Nephron progenitor cell (in vitro differentiated cells): ENCODE measurements at places on chromosomes 12 and 14.
A peak's percentile ranks its signal among the peaks of the same experiment; 100 is the strongest.

DNA sequence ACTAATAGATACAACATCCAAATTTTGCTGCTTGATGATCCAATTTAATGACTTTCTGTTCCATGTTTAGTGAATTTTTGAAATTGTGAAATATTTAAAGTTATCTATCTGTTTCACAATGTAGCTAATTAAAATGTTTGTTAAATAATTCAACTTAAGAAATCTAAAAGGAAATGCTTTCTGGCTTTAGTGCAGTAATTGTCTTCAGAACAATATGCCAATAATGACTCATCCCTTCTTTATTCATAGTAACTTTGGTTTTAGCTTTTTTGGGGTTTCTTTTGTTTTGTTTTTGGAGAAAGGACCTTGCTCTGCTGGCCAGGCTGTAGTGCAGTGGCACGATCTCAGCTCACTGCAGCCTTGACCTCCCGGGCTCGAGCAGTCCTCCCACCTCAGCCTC, 479.2 kb upstream of the RGS6 start:
- DNase-seq: no peak

DNA sequence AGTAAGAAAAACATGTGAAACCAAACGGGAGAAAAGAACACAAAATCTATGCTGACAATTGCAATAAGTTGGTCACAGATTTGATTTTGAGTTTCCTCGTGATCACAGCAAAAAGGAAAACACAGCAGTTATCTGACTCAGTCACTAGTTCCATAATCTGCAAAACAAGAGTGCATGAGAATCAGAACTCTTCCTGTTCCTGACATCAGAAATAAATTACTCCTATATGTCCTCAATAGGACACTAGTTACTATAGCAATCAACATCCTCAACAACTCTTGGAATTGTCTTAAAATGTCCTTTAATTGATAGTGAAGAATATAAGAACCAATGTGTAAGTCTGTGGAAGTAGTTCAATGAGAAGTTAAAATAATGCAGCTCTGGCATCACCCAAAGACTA, 268.0 kb upstream of the NOS1 start:
- DNase-seq: no peak

DNA sequence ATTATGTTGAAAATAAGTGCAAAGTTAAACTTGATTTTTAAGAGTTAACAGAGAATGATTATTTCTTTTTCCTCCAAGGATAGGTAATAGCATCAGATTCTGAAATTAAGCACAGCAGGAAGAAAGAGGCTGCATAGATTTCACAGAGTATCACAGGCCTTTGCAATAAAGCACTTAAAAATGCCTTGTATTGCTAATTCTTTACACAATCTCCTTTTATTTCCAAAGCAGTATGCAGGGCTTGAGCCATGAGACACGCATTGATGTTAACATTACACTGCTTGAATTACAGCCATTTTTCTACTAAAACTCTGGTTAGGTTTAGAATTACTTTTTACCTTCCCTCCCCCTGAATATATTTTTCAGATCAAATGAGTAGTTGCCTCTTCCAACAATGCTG, 398.3 kb downstream of the BCAT1 start:
- no peak for DNase-seq

DNA sequence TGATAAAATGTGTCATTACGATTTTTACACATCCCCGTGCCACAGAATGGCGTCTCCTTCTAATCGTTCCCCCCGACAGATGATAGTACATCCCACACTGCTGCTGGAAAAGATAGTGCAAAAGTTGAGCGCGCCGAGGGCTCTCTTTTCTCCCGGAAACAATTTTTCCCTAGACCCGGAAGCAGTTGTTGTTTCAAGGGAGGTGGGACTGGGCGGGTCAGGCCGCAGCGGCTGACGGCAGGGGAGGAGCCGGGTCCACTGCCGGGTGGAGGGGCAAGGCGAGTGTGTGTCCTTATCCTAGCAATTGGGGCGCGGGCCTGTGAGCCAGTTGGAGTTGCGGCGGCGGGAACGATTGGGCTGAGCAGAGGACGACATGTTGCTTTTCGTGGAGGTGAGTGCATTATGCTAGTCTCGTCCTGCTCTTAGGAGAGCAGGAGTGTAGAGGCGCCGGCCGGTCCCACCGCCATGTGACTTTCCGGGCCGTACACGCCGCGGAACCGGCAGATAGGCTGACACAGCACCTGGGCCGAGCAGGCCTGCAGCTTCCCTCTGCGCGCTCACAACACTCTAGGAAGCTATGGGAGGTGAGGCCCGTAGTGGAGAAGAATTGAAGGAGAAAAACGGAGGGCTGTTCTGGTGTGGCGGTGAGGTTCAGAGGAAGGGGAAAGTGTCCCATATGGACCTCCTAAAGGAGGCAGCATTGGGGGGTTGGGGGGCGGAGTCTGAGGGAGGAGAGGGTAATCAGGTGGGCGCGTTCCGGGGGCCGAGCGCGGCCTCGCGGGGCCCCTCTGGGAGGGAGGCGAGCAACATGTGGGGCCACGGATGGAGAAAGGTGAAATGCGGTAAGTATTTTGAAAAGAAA, at the start of gene LARP4:
LARP4 (plus strand) TSS at position 248 of the 862 bp plus-strand sequence; CDS start at position 374, 126 bp downstream.
- DNase-seq: peak; percentile 89

- DNase-seq: no peak
These were observed 74.9 kb downstream of the NOVA1 start for GRCh38 chr14:26522967-26523366.

DNA sequence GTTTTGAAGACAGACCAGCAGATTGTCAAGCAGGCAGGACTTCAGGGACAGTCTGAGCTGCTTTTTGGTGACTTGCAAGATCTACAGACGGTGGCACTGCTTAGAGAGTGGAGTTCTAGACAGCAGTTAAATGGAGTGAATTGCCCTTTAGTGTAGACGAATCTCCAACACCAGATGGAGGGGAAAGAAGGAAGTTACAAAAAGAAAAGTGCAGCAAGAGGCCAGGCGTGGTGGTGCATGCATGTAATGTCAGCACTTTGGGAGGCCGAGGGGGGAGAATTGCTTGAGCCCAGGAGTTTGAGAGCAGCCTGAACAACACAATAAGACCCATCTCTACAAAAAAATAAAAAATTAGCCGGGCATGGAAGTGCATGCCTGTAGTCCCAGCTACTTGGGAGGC, 8.4 kb upstream of the HHIPL1 start:
- no peak for DNase-seq

- DNase-seq: no peak
These were observed 11.5 kb downstream of the SLC8A3 start for GRCh38 chr14:70177081-70177800.

GRCh38 chr12:5521456-5522325, 89.8 kb downstream of the NTF3 start:
- no peak for DNase-seq

GRCh38 chr14:93112891-93113677, 2.6 kb downstream of the ITPK1 start:
- peak; percentile 84 for DNase-seq

DNA sequence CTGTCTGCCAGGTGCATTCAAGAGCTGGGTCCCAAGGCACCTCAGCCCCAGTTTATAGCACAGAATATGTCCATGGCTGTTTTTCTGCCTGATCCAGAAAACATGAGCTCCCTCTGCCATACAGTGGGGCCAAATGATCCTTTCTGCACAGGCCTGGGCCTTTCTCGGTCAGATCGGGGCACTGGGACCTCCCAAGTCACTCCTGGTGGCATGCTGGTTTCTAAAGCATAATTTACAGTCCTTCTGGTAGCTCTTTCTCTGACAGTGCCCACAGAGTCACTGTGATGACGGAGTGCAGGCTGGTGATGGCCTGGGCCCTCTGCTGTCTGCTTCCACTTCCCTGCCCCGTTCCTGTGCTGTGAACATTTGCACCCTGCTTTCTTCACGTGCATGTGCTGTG, 99.2 kb downstream of the ADGRD1 start:
- DNase-seq: no peak

GRCh38 chr12:62586850-62587249, 120.2 kb downstream of the MON2 start:
- DNase-seq: no peak

DNA sequence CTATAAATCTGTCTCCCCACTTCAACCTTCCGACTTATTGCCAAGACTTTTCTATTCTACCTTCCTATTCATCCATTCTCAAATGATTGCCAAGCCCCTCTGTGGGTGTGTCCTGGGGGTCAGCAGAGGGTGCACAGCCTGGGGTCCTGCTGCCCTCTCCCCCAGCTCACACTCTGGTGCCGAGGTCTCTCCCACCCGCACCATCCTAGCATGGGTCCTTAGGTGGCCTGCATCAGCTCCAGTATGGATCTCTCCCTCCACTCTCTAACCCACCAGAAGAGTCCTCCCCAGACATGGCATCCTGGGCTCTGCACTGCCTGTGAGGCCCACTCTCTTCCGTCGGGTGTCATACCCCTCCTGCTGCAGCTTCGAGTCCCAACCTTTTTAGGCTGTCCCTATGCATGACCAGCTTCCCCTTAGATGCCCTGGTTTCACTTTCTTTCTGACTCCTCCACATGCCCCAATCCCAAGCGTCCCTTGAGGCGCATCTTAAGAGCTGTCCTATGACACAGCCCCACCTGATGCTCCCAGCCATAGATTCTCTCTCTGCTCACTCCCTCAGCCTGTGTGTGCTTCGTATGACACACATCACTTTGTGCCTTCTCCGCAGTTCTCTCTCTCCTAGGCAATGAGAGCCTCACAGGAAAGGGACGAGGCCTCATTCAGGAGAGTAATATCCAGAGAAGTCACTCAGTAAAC, 43.9 kb downstream of the GIT2 start:
- no peak for DNase-seq

DNA sequence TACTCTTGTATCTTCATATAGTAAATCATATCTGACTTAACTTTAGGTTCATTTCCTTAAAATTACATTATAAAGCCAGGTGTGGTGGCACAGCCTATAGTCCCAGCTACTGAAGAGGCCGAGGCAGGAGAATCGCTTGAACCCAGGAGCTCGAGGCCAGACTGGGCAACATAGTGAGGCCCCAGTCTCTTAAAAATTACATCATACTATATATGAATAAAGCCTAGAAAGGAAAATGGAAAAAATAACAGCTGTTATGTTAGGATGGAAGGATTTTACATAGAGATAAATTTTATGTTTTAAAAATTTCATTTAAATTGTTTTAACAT, 4.2 kb downstream of the HECTD1 start:
- no peak for DNase-seq

DNA sequence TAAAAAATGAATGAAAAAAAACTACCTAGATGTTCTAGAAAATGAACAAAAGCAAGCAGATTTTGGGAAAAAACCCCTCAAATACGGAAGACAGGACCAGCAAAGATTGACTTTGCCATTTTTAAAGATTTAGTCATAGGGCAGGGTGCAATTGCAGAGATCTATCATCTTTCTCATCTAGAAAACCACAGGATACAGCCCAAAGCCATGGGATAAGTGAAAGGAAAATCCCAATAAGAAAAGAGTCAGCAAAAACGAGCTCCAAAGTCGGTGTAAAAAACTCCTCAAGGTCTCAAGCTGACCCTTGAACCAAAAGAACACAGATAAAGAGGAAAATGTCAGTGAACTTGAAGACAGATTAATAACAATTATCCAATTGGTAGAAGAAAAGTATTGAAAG, 28.0 kb downstream of the CEP290 start:
- no peak for DNase-seq

DNA sequence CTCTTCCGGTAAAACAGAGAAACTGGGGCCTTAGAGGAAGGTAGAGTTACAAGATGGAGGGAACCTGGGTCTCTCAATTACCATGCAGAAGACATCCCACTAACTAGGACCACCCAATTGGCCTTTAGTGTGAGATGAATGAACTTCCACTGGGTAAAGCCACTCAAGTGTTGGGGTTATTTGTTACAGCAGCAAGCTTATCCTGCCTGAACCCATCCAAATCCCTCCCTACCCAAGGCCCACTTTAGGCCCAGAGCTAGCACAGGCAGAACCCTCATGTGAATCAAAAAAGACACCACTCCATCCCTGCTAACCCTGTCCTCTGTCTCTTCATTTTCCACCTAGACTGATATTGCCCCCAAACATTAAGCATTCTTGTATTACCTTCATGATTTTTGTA, 746.7 kb upstream of the TBX3 start:
- no peak for DNase-seq

DNA sequence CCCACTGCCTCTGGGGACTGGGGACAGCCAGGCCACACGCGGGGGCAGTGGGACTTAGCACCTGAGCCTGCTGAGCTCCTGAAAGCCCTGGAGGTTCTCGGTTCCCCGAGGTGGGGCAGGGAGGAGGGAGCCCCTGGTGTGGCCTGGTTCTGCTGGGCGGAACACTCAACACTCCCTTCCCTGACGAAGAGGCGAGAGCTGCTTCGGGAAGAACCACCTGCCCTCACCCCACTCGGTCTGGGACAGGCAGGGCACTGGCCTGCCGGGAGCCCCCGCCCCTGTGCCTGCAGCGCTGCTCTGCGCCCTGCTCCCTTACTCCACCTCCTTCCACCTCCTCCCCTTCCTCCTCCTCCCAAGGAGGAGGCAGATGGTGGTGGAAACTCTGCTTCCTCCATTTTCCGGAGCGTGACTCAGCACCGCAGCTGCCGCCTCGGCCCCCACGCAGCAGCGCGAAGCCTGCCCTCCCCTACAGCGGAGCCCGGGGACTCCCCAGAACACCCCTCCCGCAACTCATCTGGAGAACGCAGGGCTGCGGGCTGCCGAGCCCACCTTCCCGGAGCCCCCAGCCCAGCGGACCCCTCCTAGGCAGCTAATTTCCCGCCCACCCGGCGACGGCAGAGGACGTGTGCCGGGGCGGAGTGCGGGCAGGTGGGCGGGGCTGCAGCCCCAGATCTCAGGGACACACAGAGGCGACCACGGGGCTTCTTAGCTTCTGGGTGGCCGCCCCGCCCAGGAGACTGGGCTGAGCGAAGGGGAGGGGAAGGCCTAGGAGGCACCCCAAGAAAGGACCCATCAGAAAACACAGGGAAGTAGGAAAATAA, 11.7 kb upstream of the INF2 start:
- peak; percentile 76 for DNase-seq

DNA sequence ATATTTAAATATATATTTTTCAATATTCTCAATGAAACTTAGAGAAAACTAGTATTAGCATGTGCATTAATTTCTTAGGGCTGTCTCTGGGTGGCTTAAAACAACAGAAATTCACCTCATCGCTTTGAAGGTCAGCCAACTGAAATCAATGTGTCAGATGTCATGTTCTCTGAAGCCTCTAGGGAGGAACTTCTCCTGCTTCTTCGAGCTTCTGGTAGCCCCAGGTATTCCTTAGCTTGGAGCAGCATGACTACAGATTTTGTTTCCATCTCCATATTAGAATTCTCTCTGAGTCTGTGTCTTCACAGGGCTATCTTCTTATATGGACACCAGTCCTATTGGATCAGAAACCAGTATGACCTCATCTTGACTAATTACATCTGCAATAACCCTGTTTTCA, 221.5 kb downstream of the PDZRN4 start:
- DNase-seq: no peak

DNA sequence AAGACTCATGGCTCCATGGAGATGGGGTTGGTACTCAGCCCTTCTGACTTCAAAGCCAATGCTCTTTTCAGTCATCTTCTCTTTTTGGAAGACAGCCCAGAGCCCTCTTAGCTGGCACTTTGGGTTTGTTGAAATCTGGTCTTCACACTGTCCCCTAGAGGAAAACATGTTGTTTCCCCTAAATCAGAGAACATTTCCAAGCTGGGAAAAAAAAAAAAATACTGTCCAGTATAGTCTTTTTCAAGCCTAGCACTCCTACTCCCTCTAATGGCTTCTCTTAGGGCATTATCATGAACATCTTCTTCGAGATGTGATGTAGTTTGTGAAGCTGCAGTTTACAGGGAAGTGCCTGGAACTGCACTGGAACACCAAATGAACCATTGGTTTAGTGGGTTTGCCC, 3.0 kb upstream of the ZC3H14 start:
- no peak for DNase-seq

GRCh38 chr14:77203611-77204458, 22.2 kb downstream of the TMEM63C start:
- DNase-seq: no peak

- DNase-seq: peak; percentile 36
These were observed 27.5 kb downstream of the TCHP start for GRCh38 chr12:109927622-109928021.

GRCh38 chr12:42129595-42130204, 15.0 kb downstream of the GXYLT1 start:
- peak; percentile 28 for DNase-seq
